CD4-positive, alpha-beta T cell (primary cell): ENCODE measurements at places on chromosomes 2 and 18.

DNA sequence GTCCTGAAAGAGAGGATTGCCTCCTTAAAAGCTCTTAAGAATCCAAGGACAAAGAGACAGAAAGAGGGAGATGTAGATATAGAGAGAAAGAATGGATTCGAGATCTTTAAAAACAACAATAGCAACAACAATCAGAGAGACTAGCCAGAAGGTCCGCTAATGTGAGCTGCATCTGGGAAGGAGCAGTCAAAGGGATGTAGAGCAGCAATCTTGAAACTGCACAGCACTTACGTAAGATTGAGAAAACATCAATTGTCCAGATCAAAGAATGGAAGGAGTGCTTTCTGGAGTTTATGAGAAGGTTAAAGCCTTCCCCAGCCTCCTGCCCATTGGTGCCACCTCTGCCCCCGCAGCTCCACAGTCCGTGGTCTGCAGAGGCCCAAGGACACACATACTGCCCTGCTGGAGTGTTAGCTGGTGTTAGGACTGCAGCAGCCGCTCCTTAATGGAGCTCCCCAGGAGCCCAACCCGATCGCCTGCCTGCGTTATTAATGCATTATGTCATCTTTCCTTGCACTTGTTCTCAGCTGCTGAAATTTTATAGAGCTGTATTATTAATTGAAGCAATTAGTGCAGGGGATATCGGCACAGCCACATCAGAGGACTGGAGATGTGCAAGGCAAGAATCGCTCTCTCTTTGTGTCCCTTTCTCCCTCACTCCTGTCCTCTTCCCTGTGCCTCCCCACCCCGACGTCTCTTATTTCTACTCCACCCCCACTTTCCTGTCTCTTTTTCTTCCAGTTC, 94.2 kb upstream of the STPG4 start:
- peaks cover 5% of the 10 kb centered on the region for H3K27me3 ChIP-seq
- H3K4me1 ChIP-seq = no peaks in the 10 kb centered on the region
- no peak for DNase-seq
- H3K36me3 ChIP-seq = no peaks in the 10 kb centered on the region
- H3K27ac ChIP-seq = no peak overlapping the region

DNA sequence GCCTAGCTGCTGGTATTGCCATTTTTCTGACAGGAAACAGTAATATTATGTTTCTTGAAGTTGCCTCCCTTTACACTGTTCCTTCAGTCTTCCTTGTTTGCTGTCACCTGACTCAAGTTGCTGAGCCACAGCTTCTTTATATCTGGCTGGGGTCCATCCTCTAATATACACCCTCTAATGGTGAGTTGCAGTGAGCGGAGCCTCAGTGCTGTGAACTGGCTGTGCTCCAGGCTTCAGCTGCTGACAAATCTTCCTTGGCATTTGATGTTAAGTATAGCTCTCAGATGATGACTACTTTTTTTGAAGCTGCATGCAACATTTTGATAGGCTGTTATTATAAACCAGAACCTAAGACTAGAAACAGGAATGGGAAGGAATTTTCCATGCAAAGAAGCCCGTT, 366.7 kb downstream of the NUP35 start:
- no peaks in the 10 kb centered on the region for H3K27me3 ChIP-seq
- no peak for DNase-seq
- H3K4me1 ChIP-seq = no peaks in the 10 kb centered on the region
- H3K36me3 ChIP-seq = no peaks in the 10 kb centered on the region

- no peak overlapping the region for H3K27ac ChIP-seq
- H3K4me1 ChIP-seq = no peaks in the 10 kb centered on the region
- H3K36me3 ChIP-seq = no peaks in the 10 kb centered on the region
- DNase-seq = no peak
Observed at GRCh38 chr2:48993576-48993975, 160.7 kb downstream of the FSHR start.

GRCh38 chr18:80192653-80193385, 54.5 kb downstream of the PARD6G start:
- no peaks in the 10 kb centered on the region for H3K4me1 ChIP-seq
- no peak for DNase-seq
- H3K27me3 ChIP-seq = peaks cover 14% of the 10 kb centered on the region
- no peak overlapping the region for H3K4me3 ChIP-seq

DNA sequence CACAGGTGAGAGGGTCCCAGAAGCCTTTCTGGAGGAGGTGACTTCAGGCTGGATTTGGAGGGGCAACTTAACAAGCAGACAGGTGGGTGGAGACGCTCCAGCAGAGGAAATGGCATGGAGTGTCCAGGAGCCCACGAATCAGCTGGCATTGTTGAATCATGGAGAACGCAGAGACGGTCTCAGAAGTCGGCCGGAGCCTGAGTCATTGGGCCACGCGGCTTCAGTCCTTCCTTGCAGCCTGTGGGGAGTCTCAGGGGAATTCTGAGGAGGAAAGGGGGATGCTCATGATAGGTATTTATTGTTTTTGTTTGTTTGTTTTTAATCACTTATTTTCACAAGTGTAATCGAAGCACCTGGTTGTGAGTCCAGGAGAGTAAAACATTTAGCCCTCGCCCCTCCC, 184.6 kb upstream of the HDAC4 start:
- H3K27me3 ChIP-seq = no peaks in the 10 kb centered on the region
- no peaks in the 10 kb centered on the region for H3K36me3 ChIP-seq
- no peak overlapping the region for H3K27ac ChIP-seq
- no peak overlapping the region for H3K4me3 ChIP-seq
- DNase-seq = no peak
- peaks cover 3% of the 10 kb centered on the region for H3K4me1 ChIP-seq

GRCh38 chr2:234249034-234249735, 198.7 kb downstream of the SPP2 start:
- no peaks in the 10 kb centered on the region for H3K36me3 ChIP-seq
- no peak for DNase-seq
- peaks cover 1% of the 10 kb centered on the region for H3K4me1 ChIP-seq
- H3K4me3 ChIP-seq = no peak overlapping the region
